ENCODE measurements at places on chromosomes 3 and 15.

- DNase-seq: no peak
Observed at GRCh38 chr3:86180696-86181095, 810.3 kb downstream of the VGLL3 start.

- DNase-seq: no peak
Observed at GRCh38 chr15:70132139-70132538, 34.4 kb upstream of the TLE3 start.

- DNase-seq: no peak
Observed at GRCh38 chr3:17782751-17783150, 40.3 kb upstream of the TBC1D5 start.

- DNase-seq: no peak
Observed at GRCh38 chr15:80662757-80663553, 32.2 kb upstream of the ABHD17C start.

DNA sequence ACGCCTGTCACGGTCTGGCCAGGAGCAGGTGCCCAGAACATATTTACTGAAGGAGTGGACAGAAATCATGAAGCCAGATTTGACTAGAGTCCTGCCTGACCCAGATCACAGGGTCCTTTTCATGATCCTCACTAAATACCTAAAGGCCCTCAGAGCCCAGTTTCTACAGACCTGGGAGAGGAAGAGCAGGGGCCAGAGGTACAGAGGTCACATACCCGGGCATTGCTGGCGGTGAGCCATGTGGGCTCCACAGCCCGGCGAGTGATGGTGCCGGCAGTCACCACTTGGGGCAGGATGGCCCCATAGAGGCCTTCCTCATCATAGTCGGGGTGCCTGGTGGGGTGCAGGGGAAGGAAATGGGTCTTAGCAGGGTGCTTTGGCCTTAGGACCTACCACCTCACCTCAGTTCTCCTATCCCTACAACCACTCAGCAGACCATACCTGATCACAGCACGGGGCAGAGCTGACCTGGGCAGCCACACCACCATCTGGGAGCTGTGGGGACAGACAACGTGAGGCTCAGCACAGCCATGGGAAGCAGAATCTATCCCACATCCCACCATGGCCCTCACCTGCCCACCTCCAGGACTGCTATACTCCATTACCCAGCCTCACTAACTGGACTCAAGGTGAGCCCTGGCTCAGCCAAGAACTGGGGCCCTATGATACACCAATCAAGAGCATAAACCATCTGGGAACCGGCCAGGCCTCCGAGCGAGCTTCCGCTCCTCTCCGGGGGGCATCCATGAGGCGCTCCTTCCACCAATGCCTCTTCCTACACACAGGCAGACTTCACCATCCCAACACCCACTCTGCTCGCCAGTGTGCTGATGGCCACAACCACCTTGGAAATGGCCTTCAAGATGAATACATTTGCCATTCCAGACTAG is 12.9 kb downstream of the POLG start:
- no peak for DNase-seq

DNA sequence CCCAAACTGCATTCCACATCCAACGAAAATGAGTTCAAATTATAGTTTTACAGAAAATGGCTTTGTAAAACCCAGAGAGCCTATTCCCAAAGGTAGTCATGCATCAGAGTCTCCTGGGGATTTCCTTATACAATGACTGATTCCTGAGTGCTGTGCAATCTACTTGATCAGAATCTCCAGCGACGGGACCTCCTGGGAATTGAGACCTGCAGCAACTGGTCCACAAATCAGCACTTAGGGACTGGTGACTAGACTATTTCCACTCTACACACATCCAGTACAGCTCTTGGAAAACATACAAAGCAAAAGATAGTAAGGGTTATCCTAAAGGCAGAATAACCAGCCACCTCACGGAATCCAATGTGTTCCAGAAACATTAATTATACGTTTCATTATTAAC is 871.0 kb upstream of the CFAP20DC start:
- no peak for DNase-seq

DNA sequence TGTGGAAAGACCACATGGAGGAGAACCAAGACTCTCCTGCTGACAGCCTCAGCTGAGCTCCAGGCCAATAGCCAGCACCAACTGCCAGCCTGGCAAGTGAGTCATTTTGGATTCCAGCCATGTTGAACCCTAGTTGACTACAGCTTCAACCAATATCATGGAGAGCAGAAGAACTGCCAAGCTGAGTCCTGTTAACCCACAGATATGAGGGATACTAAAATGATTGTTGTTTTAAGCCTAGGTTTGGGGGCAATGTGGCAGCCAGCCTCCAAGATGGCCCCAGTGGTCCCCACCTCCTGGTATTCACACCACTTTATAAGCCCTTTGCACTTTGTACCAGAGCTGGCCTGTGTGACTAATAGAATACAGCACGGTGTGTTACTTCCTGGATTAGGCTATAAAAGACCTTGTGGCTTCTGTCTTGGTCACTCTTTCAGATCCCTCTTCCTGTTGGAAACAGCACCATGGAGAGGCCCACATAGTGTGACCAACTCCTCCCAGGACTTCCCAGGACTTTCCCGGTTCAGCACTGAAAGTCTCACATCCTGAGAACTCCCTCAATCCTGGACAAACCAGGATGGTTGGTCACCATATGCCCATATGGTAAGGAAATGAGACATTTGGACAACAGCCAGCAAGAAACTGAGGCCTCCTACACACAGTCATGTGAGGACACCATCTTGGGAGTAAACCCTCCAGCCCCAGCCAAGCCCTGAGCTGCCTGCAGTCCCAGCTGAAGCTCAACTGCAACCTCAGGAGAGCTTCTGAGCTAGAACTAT is 32.4 kb upstream of the CDV3 start:
- no peak for DNase-seq

- no peak for DNase-seq
Observed at GRCh38 chr3:44920081-44920480, 45.7 kb downstream of the TGM4 start.

GRCh38 chr3:55910543-55910942 is 423.4 kb upstream of the WNT5A start:
- DNase-seq: no peak

- DNase-seq: no peak
Observed at GRCh38 chr15:62186578-62186977, 21.5 kb upstream of the C2CD4B start.

- DNase-seq: no peak
Observed at GRCh38 chr3:169613053-169613803, 50.3 kb downstream of the MECOM start.

- DNase-seq: no peak
Observed at GRCh38 chr3:30188713-30189112, 417.7 kb upstream of the TGFBR2 start.

- no peak for DNase-seq
Observed at GRCh38 chr3:128853826-128854225, 25.6 kb upstream of the ACAD9 start.

- DNase-seq: no peak
Observed at GRCh38 chr15:90184119-90184785, 16.9 kb upstream of the SEMA4B start.

- no peak for DNase-seq
Observed at GRCh38 chr3:32200992-32201758, 37.3 kb upstream of the CMTM8 start.

GRCh38 chr3:45168451-45168850 is 22.3 kb upstream of the CDCP1 start:
- no peak for DNase-seq

GRCh38 chr15:25850154-25851111 is 12.7 kb downstream of the ATP10A start:
- peak; percentile 60 for DNase-seq

DNA sequence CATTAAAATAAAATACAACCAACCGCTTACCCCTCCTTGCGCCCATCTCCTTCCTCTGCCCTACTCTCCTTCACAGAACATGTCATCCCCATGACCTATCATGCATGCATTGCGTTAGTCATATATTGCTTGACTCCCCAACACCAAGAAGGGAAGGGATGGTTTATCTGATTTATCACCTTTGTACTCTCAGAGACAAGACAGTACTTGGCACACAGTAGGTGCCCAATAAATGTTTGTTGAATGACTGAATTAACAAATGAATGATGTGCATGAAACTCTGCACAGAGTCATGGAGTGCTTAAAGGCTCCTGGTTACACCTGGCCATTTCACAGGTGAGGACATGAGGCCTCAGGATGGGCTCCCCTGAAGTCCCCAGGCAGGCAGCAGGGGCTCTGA is 59.7 kb downstream of the IQSEC1 start:
- DNase-seq: no peak

DNA sequence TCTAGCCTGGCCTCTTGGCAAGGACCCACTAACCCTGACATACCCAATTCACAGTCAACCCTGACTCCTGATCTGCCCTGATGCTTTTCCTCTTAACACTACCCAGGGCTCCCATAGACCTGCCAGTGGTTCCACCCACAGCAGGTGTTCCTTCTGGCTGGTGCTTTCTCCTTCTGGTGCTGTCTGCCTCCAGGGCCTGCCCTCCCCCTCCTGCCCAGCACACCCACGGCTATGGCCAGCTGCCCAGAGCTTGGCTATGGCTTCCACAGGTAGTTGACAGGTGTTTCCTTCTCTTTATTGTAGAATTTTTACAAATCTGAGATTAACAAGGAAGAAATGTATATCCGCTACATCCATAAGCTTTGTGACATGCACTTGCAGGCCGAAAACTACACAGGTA is 46.5 kb upstream of the MANF start:
- no peak for DNase-seq

DNA sequence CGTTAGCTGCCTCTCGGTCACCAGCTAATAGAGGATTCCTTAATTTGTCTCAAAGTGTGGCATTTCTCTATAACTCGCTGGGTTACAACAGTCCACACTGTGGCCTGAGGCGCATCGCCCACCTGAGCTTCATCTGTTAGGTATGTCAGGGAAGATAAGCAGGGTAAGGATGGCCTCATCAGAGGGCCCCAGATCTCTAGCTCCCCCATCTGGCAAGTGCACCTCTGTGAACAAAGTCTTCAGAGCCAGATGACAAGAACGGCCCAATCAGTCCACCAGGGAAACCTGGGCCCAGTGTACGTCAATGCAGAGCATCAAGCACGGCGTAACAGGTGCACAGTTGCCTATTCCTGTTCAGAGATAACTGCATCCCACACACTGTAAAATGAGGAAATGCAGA is 23.2 kb downstream of the FRG2C start:
- DNase-seq: no peak

DNA sequence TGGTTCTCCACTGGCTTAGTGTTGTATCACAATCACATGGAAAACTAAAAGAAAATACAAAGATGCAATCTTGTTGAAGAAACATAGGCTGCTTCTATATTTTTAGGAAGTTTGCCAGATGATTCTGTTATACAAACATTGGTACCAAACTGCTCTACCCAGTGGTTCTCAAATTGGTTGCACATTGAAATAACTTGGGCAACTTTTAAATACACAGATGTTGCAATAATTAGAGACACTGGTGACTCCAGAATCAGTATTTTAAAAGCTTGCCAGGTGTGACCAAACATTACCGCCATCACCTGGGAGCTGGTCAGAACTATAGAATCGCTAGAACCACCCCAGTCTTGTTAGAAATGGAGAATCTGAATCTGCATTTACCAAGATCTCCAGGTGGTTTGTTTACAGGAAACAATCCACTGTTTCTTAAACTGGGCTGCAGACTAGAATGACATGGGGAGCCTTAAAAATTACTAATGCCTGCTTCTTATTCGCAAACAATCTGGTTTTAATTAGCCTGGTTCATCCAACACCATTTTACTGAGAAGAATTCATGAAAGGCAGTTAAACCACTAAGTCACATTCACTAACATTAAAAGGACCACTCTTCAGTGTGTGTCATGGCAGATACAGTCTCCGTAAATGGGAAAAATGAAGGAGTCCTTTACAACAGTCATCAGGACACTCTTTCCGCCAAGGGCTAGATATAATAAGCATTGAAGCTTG is 76.5 kb downstream of the ACAP2 start:
- no peak for DNase-seq

GRCh38 chr3:50260027-50260941 is 8.7 kb upstream of the SEMA3B start:
- peak; percentile 74 for DNase-seq

DNA sequence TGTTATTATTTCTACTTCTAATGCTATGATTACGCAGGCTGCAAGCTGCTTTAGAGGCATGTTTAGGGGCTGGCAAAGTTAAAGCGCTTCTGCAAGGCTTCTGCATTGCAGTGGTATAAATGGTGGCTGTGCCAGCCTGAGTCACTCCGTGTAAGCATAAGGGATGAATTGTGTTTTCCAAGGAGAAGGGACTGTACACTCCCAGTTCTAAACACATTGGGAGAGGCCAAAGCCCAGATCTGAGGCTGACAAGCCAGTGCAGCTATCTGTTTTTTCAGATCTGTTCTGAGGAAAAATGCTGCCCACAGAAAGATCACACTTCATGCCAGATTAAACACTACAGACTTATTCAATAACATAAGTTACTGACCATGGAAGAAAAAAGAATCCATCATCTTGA is 83.8 kb downstream of the PRICKLE2 start:
- no peak for DNase-seq

- no peak for DNase-seq
Observed at GRCh38 chr3:151372063-151372820, 12.3 kb downstream of the P2RY12 start.

GRCh38 chr3:41482134-41482533 is 282.8 kb downstream of the CTNNB1 start:
- no peak for DNase-seq

GRCh38 chr15:57152666-57153539 is 223.4 kb upstream of the CGNL1 start:
- no peak for DNase-seq
